ENCODE measurements at places on chromosomes 4 and X. TPM values are rescaled to one million over a fixed set of nuclear protein-coding genes. Genes with fewer than 3 reads are reported as not detected.

Gene VCX
- not detected for total RNA-seq

Gene TRIM60
- not detected for total RNA-seq

Gene BMP3
- 14.8 TPM for total RNA-seq

Gene TEX13D
- total RNA-seq = not detected

Gene ERAS
- 0.36 TPM for total RNA-seq

Gene PASD1
- not detected for total RNA-seq

Gene DCAF12L1
- total RNA-seq = not detected

Gene PDHA2
- total RNA-seq = not detected
